ENCODE measurements at places on chromosomes 5 and 9.

DNA sequence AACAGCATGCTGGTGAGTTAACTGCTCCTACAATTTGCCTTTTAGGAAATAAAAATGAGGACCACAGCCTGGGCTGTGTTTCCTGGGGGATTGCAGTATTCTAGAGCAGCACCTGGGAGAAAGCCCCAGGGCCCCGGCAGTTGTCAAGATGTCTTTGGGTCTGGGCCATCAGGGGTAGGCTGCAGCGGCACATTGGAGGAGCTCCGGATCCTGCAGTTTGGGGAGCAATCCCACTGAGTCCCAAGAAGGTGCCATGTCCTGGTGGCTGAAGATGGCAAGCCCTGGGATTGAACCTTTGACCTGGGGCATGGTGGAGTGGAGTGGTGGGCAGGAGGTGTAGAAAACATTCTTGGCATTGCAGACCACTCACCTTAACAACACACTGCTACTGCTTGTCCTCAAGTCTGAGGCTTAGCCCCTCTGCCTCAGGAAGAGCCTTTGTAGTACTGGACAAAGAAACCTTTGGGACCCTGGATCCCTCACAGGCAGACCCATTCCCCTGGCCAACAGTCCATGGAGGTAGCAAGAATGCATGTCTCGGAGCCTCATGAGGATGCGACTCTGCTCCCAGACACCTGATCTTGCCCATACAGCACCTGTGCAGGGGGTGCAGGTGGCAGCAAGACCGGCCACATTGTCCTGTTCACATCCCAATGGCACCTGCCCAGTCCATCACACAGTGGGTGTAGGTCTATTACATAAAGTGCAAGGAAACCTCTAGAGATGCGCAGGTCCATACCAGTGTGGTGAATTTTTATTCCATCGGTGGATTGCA, 159.1 kb upstream of the IRX2 start:
- no peak for DNase-seq

GRCh38 chr9:131289301-131290035, at the start of gene PLPP7:
Gene PLPP7, plus strand, starts transcription at chr9:131289723. Its CDS starts 275 bp downstream, at chr9:131289998.
- peak; percentile 82 for DNase-seq

GRCh38 chr5:134555890-134556311, 30.4 kb downstream of the JADE2 start:
- peak; percentile 88 for DNase-seq

- DNase-seq: peak; percentile 98
Observed at GRCh38 chr9:74666625-74667316, 169.6 kb downstream of the RORB start.

DNA sequence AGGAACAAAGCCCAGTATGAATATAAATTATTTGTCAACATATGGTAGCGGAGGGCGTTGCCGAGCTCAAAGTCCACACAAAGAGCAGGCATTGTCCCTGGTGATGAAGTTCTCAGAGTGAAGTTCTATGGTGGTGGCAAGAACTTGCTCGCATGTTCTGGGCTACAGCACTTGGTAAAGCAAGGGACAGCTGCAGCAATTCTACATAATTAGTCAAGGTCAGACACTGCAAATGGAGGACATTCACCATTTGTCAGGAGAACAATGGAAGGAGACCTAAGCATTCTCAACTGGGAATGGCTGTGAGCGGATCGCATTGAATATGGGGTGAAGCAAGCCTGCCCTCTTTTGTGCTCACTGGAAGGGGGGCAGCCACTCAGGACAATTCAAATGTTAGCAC, 503.8 kb upstream of the ADAMTS16 start:
- no peak for DNase-seq

- no peak for DNase-seq
Observed at GRCh38 chr5:102243213-102243612, 52.9 kb downstream of the SLCO4C1 start.
